MCF 10A (cell line): ENCODE measurements at places on chromosomes 3 and 15.

- DNase-seq: no peak
These were observed 49.5 kb downstream of the ARHGAP31 start for GRCh38 chr3:119343719-119344118.

DNA sequence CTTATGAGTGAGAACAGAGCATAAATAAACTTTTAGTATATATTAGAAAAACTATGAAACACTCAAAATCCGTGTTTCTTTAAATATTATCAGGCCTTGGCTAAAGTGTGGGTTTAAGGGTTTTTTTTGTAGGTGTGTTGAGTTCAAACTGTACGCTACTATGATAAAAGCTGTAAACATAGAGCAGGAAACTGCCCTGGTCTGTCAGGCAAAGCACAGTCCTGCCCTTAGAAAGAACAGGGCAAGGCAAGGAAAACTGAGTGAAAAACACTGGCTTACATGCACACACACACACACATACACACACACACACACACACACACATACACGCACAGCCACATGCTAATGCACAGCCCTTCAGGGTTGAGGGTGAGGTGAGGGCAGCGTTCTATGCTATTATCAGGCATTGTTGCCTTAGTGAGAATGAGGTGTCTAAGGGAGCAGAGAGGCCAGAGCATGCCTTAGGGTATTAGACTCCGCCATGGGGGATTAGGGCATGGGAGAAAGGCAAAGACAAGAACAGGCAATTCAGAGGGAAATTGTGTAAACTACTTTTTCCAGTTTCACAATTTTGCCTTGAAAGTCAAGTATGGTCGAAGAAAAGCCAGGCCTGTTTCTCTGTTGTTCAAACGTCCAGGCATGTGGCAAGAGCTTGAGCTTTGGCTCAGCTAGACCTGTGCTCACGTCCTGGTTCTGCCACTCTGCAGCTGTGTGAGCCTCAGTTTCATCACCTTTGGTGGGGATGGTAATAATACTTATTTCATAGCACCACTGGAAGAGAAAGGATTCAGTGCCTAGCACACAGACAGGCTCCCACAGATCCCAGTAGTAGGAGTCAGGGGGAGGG lies 36.3 kb upstream of the TPM1 start:
- DNase-seq: peak; percentile 17

DNA sequence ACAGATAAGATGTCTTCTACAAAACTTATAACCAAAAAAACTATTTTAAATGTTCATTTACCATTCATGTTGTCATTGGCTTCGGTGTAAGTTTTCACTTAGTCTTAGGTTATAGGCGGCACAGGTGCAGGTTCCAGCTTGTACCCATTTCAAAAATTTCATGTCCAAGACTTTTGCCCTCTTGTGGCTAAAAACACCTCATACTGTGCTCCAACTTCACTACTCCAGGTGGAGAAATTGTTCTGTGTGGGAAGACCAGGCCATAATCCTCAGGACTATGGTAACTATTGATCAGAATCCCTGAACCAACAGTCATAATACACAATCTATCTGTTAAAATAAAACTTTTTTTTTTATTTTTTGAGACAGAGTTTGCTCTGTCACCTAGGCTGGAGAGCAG lies 95.2 kb upstream of the ATP11B start:
- no peak for DNase-seq

- no peak for DNase-seq
These were observed 512.7 kb upstream of the CDIN1 start for GRCh38 chr15:36066757-36067156.

GRCh38 chr3:64445109-64445943 lies 220.1 kb upstream of the PRICKLE2 start:
- no peak for DNase-seq

DNA sequence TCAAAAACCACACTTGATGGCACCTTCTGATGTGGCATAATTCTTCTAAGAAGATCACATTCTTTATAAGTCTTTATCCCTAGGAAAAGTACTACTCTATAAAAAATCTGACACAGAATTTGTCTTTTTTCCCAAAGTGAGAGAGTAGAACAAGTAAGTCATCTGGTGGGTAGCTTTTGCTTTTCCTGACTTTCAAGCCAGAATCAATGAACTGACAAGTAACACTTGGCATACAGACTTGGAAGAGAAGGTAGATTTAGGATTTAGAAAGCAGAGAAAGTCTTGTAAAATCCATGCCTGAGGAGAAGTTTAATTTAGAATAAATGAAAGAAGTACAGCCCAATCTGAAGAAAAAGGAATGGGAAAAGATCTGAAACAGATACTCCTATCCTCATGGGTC lies 66.6 kb upstream of the TUSC7 start:
- DNase-seq: no peak

DNA sequence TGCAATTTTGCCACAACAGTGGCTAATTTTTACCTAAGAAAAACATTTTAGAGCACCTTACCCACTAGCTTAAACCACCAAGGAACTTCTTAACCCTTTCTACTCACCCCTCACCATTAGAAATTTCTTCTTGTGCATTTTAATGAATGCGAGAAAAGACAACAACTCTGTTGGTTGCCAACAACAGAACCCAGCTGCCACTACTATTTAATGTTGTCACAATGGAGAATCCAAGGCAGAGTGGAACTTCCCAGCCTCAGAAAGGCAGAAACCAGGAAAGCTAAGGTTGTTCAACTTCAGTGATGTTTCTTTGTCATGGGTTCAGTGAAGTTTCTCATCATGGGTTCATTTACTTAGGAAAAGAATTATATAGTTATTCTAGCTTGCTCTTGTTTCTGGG lies 325.2 kb upstream of the ARL6 start:
- DNase-seq: no peak

- peak; percentile 70 for DNase-seq
These were observed 47.6 kb upstream of the MED12L start for GRCh38 chr3:151037746-151038477.

DNA sequence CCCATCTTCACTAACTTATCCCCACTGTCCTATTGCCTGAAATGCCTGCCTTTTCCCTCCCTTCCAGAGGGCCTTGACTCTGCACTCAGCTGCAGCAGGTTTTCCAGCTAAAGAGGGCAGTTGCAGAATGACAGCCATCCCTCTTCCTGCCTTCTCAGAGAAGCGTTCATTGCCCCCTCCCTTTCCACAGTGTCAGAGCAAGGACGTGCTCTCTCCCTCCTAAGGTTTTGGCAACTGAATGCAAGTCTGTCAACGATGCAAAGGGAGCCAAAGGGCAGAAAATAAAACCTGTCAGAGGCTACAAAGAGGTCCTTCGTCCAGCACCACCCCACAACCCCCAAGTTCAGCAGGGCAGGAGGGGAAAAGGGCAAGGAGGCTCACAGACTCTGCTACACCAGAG lies 230.1 kb upstream of the THBS1 start:
- no peak for DNase-seq

- no peak for DNase-seq
These were observed 9.8 kb downstream of the KCNMB2 start for GRCh38 chr3:178546079-178546478.

DNA sequence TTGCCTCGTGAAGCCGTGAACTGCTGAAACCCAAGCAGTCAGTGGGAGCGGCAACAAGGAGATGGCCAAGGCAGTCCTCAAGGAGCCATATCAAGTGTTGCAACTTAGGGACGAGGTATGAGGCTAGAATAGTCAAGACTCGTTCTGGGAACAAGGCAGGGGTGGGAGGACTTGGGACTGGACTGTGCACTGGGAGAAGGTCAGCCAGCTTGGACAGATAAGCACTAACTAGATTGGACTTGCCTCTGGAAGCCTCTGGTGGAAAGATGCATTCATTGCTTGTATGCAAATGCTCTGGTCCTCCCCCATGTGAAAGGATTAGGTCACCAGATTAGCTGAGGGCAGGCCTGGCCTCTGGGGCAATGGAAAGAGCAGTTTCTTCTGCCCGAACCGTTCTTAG lies 123.3 kb upstream of the CTNNB1 start:
- DNase-seq: peak; percentile 16

DNA sequence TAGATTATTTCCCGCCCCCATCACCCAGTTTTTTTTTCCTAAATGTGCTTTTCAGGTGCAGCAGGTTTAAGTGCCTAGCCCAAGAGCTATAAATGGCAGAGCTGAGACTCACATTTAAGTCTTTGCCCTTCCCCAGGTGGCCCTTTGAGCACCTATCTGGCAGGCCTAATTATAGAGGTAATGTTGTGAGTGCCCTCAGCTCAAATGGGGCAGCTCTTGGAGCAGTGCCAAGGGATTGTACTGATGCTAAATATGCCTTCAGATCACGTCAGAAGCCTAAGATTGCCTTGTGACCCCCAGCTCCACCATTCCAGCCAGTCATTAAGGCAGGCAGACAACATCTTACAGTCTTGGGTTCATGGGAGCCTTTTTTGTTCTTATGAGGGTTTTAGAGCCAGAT lies 159.5 kb downstream of the RPLP1 start:
- no peak for DNase-seq

GRCh38 chr3:101950985-101951733 lies 101.8 kb downstream of the NFKBIZ start:
- DNase-seq: no peak

DNA sequence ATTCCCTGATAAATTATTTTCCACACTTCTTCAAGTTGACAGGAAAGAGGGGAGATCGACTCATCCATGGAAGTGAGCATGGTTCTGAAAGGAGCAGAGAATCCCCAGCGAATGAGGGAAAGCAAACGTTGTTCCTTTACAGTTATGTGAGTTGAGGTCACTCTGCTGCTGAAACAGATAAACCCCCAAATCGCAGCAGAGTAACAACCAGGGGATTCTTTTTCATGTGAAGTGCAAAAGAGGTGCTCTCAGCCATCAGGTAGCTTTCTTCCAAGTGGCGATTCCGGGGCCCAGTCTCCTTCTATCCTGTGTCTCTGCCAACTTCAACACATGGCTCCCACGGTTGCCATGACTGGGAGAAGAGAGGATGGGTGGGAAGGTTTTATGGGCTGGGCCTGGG lies 28.2 kb downstream of the MEX3B start:
- DNase-seq: no peak

GRCh38 chr3:46395766-46396530 lies 10.9 kb downstream of the CCR5AS start:
- no peak for DNase-seq

DNA sequence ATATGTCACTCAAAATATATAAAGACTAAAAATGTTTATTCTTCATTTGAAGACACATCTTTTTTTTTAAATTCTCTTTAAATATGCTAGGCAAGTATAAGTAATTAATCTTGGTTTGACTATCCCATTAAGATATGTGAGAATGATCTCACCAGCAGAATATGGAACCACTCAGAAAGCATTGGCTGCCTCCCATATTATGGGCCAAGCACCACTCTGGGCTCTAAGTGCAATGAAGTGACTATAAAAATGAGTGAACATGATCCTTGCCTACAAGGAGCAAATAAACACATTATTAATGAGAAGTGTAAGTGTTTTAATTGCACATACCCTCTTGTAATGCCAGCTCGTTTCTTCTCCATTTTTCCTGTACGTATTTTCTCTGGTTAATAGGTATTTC lies 328.5 kb downstream of the NAALADL2 start:
- DNase-seq: no peak

DNA sequence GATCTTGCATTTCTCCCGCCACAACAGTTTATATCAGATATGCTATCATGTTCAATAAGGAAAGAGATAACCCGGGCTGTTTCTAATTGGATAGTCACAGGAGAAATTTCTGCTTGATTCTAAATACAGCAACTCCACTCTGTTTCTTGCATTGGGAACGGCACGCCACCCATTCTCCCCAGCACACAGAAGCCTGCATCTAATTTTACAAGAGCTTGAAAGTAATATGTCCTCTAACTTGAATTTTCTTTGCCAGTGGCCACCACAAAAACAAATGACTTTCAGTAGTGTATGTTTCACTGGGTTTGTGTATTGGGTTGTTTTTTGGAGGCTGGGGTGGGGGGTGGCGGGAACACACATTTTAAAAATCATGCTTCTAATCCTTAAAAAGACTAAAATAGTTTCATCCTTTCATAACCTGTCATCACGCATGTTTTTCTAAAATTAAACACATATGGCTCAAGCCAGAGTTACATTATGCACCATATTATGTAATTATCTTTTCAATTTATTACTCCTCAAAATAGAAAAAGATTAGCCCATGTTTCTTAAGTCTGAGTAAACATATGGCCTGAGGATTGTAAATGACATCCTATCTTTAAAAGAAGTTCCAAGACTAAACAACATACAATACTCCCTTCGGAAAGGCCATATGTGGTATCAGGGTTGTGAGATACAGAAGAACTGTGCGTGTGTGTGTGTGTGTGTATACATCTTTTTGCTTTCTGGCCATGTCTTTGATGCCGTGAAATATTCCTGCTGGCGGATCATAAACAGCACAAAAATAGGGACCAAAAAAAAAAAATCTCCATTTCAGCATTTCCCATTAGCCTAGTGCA lies 176.3 kb downstream of the FOXP1 start:
- DNase-seq: no peak

GRCh38 chr3:61877359-61878138 lies 316.2 kb downstream of the PTPRG start:
- no peak for DNase-seq

DNA sequence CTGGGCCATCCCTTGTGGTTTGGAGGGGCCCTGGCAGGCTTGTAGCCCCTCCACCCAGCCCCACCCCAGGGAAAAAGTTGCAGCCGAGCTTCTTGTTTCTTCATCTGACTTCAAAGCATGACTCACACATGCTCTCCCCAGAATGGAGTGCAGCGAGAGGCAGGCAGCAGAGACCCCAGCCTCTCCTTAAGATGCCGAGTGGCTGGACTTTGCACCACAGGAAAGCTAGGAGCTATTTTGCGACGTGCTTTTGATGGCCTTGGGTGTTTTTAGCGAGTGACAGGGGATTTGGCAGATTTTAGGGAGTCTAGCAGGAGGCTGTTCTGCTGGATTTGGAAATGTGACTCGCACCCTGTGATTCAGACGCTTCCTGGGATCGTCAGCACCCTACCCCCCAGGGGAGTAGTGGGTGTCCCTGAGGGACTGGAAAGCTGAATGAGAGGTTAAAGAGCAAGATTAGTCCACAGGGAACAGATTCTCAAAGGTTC lies 14.2 kb downstream of the BAHD1 start:
- DNase-seq: peak; percentile 78

DNA sequence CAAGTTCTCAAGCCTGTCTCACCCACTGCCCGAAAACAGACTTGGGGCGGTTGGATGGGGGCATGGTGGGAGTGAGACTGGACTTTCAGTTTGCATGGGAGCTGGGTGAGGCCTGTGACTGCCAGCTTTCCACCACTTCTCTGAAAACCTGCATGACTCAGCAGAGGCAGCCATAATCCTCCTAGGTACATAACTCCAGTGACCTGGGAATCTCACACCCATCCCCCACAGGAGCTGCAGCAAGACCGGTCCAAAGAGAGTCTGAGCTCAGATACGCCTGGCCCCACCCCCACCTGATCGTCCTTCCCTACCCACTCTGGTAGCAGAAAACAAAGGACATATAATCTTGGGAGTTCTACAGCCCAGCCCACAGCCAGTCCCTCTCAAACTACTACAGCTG lies 107.2 kb downstream of the NSMCE3 start:
- DNase-seq: no peak

GRCh38 chr3:158455406-158455805 lies 115.6 kb upstream of the MLF1 start:
- no peak for DNase-seq
